ENCODE measurements at places on chromosomes 4 and X.

GRCh38 chrX:67781132-67781531 lies 237.3 kb downstream of the AR start:
- DNase-seq: no peak

DNA sequence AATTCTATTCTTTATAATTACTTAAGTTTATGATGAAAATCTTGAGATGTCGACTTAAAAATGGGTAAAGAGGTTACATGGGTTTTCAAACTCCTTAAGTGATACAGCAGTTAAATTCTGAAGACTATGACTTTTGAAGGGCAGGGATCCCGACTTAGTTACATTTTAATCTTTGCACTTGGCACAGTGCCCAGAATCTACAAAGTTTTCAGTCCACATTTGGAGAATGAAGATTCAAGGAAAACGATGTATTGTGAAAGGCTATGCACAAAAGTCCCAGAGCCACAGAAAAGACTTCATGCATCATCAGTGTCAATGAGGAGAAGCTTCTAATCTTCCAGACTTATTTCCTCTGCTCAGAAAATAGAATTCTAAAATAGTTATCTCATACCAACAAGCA lies 36.3 kb upstream of the GRPR start:
- no peak for DNase-seq

- DNase-seq: peak; percentile 44
Observed at GRCh38 chr4:187357045-187357643, 633.5 kb upstream of the FAT1 start.

DNA sequence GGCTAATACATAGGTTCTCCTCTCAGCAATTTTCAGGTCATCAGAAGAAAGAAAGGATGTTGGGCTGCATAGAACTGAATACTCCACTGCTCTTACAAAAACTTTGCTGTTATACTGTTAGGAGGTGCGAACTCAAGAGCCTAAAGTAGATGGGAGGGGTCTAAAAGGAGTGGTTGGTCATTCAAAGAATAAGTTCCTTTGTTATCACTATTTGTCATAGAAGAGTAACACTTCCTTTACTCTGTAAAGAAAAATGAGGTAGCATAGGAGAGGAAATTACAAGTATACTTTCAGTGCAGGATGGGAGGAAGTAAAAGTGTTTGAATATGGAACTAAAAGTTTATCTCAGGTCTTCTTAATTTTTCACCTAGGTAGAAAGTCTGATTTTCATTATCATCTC lies 61.5 kb downstream of the CCNI start:
- no peak for DNase-seq

DNA sequence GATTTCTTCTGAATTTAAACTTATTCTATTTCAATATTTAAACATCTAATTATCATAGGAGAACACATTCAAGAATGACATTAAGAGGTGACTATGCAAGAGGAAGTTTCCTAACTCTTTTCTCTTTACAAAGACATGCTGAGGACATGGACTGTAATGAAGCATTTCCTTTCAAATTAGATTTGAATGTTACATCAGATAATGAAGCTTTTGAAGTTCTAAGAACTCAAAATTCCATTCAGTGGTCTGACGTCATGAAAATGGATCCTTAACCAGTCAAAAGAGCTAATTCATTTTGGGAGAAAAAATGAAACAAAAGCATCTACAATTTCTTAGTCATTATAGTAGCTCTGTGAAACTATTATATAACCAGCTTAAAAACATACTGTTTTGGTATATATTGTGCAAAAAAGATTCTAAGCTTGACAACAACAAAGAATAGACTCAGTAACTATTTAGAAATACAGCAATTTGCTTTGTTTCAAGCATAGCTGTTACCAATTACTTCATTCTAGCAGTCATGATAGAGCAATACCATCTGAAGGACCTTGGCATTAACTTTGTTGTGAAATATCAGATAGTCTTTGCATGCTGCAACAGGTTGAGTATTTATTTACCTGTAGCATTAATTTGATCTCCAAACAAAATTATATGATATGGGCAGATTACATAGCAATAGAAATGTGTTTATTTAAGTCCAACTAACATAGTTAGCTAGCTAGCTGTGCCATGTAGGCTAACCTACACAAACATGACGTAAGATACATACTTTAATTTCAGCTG lies 13.7 kb upstream of the DTHD1 start:
- no peak for DNase-seq

- DNase-seq: no peak
Observed at GRCh38 chr4:177185151-177185550, 124.5 kb upstream of the NEIL3 start.

DNA sequence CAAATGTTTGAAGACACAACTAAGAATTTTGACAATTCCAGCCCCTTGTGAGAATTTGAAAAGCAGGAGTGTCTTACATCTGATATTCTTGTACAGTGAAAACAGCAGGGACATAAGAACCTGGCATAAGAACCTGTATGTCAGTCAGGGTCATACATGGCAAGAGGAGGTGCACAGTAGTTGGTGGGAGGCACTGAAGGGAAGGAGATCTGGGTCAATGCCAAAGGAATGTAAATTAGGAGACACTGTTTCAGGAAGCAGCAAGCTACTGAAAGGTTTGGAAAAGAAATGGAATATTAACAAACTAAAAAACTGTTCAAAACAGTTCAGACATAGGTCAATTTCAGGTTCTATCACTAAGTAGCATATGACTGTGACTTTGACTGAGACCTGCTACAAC lies 25.0 kb upstream of the SPP1 start:
- DNase-seq: no peak

DNA sequence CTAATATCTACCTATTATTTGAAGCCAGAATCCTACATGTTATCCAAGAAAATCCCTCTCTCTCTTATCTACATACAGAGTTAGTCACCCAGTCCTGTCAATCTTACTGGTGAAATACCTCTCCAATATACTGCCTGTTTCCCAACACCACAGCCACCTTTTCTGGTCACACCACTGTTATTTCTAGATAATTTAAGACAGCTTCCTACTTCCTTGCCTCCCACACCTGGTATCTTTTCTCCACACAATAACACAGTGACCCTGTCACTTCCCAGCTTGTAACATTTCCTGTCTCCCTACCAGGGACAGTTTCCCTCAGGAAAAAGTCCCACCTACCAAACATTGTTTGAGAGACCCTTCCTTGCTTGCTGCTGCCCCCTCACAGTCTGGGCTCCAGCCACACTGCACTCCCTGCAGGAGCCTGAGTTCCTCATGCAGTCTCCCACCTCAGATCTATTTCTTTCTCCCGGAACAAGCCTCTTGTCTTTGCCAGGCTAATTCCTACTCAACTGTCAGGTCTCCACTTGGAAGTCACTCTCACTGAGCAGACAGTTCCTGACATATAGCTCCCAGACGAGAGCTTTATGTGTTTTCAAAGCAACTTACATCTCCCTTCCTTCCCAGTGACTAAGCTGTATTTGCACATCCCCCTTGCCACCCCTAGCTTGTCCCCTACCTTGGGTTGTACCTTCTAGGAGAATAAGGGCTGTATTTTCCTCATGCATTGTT lies 73.6 kb upstream of the QRFPR start:
- no peak for DNase-seq

DNA sequence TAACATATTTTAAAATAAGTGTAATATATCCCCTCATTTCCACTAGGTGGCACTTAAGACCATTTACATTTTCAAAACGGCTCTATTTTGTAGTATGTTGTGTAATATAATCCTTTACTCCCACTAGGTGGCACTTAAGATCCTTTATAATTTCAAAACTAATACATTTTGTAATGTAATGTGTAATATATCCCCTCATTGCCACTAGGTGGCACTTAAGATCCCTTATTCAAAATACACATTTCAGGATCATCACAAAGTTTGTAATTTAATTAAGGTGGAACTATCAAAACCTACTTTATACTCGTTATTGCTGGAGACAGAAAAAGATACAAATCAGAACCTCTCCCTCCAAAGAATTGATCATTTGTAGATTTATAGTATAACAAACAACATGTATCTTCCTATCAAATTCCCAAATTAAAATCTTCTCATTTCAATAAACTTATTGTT lies 132.5 kb downstream of the ARHGAP6 start:
- peak; percentile 81 for DNase-seq

- no peak for DNase-seq
Observed at GRCh38 chrX:130084631-130085237, 25.6 kb downstream of the ELF4 start.

GRCh38 chr4:9895333-9895705 lies 113.9 kb downstream of the DRD5 start:
- no peak for DNase-seq

DNA sequence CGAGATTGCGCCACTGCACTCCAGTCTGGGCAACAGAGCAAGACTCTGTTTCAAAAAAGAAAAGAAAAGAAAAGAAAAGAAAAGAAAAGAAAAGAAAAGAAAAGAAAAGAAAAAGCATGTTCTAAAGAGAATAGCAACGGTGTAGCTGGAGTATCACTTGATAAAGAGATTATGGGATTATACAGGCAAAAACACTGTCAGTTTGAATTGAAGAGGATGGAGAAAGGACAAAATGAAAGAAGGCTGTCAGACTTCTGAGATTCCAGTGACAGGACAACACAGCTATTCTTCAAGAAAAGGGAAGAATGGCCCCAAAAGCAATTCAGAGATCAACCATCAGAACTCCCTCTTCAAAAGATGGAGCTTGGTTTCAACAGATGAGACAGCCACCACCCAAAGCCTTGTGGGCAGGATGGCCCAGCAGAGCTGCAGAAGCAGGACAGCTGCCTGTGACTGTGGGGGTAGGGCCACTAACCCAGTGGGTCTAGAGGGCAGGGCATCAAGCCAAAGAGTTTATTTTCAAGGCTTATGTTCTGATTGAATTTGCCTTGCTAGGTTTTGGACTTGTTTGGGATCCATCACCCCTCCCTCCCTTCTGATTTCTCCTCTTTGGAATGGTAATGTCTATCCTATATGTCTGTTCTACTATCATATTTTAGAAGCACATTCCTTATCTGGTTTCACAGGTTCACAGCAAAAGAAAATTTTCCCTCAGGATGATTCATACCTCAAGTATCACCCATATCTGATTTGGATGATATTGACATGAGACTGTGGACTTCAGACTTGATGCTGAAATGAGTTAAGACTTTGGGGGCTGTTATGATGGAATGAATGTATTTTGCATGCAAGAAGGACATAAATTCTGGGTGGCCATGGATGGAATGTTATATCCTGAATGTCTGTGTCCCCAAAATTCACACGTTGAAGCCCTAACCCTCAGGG lies 17.5 kb downstream of the RFC1 start:
- no peak for DNase-seq

GRCh38 chrX:50770702-50771101 lies 43.3 kb downstream of the SHROOM4 start:
- no peak for DNase-seq

Data from NCI-H345 (cell line).